ENCODE measurements at places on chromosomes 6 and 20.
A peak's percentile ranks its signal among the peaks of the same experiment; 100 is the strongest.

DNA sequence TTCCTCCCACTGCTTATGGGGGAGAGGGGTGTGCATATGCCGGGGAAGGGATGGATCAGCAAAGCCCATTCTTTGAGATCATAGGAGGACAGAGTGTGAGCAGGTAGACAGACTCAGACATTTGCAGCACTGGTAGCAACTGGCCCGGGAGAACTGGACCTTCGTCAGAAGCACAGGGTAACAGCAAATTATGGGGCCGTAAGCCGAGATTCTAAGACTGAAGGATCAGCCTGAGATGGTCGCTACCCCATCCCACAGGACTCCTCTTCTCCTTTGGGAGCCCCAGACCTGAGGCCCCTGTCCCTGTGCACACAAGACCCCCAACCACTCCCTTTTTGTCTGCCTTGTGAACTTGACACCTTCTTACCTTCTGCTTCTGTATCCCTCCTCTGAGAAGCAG lies 106.5 kb downstream of the TOX2 start:
- no peak for DNase-seq

DNA sequence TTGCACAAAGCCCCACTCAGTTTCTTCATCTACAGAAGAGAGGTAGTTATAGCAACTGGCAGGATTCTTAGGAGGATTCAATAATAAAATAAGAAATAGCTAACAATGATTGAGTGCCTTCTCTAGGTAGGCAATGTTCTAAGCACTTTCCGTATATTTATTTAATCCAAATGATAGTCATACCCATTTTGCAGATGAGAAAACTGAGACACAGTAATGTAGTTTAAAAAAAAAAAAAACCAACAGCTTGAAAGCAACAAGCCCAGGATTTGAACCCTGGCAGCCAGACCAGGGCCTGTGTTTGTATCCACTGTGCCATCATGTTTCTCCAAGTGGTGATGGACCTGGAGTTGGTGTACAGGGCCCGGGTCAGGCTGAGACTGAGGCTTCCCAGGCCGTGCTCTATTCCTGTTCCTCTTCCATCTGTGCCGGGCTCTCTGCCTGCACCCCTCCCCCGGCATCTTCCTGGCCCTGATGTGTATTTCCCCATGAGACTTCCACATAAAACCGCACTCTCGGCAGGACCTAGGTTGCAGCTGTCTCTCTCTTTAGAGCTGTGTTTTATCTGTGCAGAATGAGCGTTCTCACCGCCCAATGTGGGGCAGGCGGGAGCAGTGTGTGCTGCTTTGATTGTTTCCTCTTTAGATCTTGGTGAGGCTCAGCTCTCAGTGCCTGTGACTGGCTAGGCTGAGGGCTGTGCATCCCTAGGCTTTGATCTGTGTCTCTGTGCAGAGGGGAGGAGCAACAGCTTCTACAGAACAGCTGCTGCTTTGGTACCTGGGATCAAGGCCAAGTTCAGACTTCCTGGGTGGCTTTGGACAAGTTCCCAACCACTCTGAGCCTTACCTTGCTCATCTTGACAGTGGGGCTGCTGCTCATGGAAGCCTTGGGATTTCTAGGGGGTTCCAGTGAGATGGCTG lies 49.5 kb downstream of the TOX2 start:
- DNase-seq: peak; percentile 83

DNA sequence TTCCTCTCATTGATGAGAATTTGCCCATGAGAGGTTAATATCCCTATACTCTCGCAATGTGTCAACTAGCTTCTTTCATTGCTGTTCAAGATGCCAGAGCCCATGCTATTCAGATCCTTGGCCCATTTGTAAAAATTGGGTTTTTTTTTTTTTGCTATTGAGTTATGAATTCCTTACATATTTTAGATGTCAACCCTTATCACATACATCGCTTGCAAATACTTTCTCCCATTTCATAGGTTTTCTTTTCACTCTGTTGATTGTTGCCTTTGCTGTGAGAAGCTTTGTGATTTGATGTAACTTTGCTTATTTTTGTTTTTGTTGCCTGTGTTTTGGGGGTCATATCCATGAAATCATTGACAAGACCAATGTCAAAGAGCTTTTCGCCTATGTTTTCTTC lies 32.2 kb upstream of the IPCEF1 start:
- DNase-seq: no peak

DNA sequence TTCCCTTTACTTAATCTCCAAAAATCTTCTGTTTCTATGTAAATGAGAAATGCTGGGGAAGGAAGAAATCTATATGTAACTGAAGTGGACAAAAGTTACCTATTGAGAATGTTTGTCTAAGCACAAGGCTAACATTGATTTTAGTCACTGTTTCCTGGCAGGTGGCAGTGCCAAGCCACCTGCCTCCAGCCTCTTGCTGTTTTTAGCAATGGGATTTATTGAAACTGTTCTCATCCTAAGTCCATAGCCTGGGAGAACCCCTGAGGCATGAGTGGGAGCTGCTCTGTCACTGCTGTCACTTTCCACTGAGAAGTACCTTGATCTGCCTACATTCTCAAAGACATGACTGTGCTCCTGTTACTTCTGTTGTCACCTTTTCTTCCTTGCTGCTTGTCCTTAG lies 14.7 kb downstream of the ENPP3 start:
- no peak for DNase-seq

DNA sequence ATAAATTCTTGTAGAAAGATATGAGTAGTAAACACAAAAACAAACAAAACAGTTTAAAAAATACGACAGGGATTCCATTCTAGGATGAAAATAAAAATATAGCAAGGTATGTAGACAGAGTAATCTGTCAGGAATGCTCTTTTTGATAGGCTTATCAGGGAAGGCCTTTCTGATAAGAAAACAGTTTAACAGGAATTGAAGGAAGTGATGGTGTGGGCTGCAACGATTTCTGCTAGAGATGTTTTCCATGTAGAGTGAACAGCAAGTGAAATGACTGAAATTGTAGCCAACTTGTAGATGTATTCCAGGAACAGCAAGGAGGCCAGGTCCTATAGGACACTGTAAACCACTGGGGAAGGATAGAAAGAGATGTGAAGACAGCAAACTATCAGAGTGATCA lies 689.7 kb upstream of the GJE1 start:
- no peak for DNase-seq

GRCh38 chr6:13479971-13480434 lies 7.4 kb downstream of the GFOD1 start:
- DNase-seq: no peak

- peak; percentile 45 for DNase-seq
Observed at GRCh38 chr6:87905101-87905641, 142.5 kb upstream of the SPACA1 start.

- DNase-seq: no peak
Observed at GRCh38 chr6:159116343-159116742, 52.9 kb upstream of the FNDC1 start.

GRCh38 chr6:19432966-19433498 lies 404.1 kb upstream of the ID4 start:
- no peak for DNase-seq

- DNase-seq: no peak
Observed at GRCh38 chr6:75025371-75025770, 180.5 kb downstream of the COL12A1 start.

DNA sequence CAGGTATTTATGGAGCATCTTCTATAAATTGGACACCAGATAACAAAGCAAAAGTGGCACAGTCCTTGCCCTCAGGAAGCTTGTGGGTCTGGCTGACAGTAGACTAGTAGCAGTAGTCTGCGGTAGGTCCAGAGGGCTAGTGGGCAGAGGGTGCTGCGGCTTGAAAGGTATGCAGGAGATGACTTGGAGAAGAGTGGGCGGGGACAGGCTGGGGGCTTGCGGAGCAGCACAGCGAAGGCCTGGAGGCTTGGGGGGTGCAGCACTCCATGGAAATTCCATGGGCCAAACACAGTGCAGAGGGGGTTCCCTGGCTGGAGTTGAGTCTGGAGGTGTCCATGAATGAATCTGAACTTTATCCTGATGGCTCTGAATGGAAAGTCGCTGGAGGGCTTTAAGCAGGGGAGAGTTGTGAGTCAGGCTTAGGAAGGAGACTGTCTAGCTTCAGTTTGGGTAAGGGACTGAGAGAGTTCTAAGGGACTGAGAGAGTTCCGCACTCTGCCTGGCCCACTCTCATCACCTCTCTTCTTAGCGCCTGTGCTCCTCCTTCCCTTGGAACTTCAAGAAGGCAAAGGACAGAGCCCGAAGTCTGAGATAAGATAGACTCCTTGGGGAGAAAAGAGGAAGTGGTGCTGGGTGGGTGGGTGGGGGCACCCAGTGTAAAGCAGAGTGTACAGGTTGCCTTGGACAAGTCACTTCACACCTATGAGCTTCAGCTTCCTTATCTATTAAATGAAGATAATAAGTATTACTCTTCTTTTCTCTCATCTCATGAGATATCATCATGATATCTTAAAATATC lies 8.8 kb downstream of the PKIG start:
- no peak for DNase-seq

DNA sequence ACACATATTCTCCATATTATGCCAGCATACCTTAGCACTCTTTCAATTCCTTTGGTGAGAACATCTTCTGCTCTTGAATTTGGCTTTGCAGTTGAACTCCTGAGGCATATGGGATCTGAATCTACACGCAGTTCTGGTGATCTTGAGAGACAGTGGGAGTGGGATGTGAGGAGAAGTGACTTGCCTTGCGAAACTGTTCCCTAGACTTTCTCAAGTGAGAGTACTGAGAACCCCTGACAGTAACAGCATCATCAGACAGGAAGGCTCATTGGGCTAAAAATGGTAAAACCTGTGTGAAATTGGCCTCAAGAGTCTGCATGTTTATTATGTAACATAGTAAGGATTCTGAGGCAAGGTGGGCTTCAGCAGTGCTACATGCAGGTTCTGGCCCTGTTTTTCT lies 49.1 kb upstream of the CEP85L start:
- DNase-seq: no peak

GRCh38 chr20:18404172-18404571 lies 62.7 kb downstream of the DZANK1 start:
- peak; percentile 28 for DNase-seq

GRCh38 chr6:133854364-133855275 lies 34.3 kb upstream of the TCF21 start:
- no peak for DNase-seq

DNA sequence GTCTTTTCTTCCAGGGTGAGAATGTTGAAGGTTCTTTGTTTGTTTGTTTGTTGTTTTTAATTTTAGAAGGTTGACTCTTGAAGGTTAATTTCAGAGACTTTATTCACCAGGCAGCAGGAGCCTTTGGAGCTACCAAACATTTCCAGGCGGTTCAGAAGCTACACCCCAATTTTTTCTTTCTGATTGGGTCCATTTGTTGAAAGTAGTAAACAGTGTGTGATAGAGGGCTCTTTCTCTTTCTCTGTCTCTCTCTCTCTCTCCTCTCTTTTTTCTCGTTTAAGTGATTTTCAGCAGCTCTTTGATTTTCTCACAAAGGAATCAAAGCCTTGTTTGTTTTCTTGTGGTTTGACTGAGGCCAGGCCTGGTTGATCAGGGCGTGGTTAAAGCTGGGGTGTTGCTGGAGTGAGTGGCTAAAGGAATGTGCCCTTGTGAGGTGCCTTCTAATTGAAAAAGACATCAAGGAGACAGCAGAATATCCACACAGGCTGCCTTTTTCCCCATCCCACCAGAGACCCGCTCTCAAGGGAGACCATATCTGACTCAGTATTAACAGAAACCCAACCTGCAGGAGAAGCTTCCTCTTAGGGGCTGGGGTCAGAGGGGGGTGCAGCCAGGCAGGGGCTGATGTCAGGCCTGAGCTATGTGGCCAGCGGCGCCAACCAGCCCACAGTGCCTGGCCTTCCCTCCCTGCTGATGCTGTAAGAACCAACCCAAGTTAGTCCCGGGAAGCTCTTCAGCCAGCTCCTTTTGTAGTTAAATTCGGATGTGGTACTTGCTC lies 40.4 kb upstream of the NAA20 start:
- DNase-seq: peak; percentile 88

GRCh38 chr20:24146231-24146634 lies 157.7 kb upstream of the GGTLC1 start:
- peak; percentile 18 for DNase-seq
